Neural progenitor cell (in vitro differentiated cells): ENCODE measurements at places on chromosomes 6 and 20. TPM values are rescaled to one million over a fixed set of nuclear protein-coding genes. Genes with fewer than 3 reads are reported as not detected.
A peak's percentile ranks its signal among the peaks of the same experiment; 100 is the strongest.

GRCh38 chr6:145602726-145603326 lies 132.5 kb downstream of the EPM2A start:
- DNase-seq: no peak

SULF2 gene
- 24.0 and 38.0 TPM in 2 replicates for total RNA-seq

SLC52A3 gene
- 0.56 TPM in 1 of 2 replicates, not detected in the other for total RNA-seq

DNA sequence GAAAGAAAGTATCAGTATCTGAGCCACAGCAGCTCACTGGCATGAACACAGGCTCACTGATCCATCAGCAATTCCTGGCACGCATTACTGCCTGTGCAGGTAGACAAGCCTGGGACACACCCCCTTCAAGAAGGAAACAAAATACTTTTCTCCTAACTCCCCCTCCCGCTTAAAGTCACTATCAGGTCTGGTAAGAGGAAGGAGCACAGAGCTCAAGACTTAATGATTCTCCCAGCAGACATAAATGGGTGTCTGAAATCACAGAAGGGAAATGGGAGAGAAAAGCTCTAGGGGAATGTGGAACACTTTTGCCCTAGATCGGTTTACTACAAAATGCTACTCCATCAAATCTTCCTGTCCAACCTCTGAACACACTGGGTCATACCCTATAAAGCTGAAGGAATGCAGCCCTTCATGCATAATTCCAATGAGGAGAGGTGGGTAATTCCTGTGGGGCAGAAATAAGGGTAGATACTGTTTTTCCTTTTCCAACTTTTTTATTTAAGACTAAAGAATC lies at the start of gene ADGRF1:
TSS of gene ADGRF1 (minus strand) at position 58 of the 517 bp plus-strand sequence. CDS start 13,271 bp downstream, outside the sequence.
- no peak for DNase-seq

DNA sequence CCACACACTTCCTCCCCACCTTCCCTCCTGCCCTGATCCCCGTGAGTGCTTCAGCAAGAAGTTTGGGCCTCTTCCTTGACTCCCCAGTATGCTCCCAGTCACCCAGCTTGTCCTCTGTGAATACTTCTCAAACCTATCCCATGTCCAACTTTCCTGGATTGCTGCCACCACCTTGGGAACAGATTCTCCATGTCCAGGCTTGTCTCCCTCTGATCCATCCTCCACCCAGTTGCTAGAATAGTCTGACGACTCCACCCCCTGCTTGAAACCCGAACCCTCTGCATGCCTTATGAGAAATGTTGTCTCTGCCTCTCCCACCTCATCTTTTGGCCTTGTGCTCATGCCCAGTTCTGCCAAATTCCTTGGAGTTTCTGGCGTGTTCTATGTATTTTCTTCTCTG lies 108.0 kb downstream of the PPP1R14C start:
- DNase-seq: no peak

RPP40 gene
- 19.3 and 23.2 TPM in 2 replicates for total RNA-seq

- no peak for DNase-seq
Observed at GRCh38 chr6:55136916-55137315, 37.4 kb upstream of the HCRTR2 start.

- no peak for DNase-seq
Observed at GRCh38 chr6:22940581-22941290, 371.4 kb downstream of the HDGFL1 start.

DNA sequence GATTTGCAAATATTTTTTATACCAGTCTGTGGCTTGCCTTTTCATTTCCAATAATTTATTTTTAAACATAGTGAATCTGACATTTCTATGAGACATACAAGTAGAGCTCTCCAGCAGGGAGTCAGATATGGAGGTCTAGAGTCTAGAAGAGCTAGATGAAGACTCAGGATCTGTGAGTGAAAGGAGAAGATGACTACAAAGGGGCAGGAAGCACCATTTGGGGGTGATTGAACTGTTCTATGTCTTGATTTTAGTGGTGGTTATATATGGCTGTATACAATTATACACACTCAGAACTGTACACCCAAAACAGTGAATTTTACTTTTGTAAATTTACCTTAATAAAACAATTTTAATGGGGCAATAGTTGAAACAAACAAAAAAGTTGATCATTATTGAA lies 127.9 kb upstream of the BACH2 start:
- no peak for DNase-seq

LIN28B gene
- 105 and 165 TPM in 2 replicates for total RNA-seq

CYP39A1 gene
- 4.5 and 7.1 TPM in 2 replicates for total RNA-seq

DNA sequence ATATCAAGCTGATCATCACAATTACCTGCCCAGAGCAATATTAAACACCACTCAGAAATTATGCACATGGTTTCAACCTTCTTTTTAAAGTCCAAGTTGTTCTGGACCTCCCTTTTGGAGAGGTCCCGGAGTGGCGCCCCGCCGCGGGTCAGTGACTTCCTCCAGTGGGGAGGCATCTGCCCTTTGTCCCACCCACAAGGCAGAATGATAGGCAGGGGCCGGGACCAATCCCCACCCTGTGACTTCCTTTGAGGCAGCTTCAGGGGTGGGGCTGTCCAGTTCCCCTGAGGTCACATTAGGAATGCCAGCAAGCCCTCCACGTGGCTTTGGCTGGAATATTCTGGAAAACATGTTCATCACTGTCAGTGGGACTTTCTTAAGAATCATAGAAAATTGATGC lies 207.0 kb downstream of the ANKRD60 start:
- DNase-seq: no peak

DNA sequence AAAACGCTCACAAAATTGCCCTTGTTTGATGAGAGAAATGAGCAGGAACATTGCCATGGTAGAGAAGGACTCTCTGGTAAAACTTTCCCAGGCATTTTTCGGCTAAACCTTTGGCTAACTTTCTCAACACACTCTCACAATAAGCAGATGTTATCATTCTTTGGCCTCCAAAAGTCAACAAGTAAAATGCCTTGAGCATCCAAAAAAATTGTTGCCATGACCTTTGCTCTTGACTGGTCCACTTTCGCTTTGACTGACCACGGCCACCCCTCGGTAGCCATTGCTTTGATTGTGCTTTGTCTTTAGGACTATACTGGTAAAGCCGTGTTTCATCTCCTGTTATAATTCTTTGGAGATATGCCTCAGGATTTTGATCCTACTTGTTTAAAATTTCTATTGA lies 41.1 kb upstream of the PREP start:
- no peak for DNase-seq

DNA sequence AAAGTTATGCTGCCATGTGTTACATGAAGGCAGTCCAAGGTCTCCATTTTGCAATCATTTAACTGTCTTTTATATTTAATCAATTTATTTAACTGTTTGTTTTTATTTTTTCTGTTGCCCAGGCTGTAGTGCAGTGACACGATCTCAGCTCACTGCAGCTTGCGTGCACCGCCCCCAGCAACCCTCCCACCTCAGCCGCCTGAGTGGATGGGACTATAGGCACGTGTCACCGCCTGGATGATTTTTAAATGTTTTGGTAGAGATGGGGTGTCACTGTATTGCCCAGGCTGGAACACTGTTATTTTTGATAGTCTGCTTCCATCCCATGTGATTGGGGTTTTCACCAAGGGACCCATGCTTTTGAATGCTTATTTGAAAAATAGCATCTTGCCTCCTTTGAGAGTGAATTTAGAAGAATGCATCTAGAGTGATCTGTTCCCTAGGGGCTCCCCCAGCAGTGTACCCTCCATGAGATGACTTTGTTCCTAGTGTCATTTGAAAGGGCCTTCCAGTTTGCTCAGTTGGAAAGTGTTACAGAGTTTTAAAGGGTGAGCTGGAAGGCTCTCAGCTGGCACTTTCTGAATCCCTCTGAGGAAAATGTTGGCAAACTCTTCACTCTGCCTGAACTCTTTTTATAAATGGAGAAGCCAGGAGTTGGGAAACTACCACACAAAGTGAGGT lies 143.4 kb downstream of the JARID2 start:
- no peak for DNase-seq

- no peak for DNase-seq
Observed at GRCh38 chr6:56724455-56724854, 81.8 kb upstream of the DST start.

DSP gene
- 38.3 and 38.7 TPM in 2 replicates for total RNA-seq

DNA sequence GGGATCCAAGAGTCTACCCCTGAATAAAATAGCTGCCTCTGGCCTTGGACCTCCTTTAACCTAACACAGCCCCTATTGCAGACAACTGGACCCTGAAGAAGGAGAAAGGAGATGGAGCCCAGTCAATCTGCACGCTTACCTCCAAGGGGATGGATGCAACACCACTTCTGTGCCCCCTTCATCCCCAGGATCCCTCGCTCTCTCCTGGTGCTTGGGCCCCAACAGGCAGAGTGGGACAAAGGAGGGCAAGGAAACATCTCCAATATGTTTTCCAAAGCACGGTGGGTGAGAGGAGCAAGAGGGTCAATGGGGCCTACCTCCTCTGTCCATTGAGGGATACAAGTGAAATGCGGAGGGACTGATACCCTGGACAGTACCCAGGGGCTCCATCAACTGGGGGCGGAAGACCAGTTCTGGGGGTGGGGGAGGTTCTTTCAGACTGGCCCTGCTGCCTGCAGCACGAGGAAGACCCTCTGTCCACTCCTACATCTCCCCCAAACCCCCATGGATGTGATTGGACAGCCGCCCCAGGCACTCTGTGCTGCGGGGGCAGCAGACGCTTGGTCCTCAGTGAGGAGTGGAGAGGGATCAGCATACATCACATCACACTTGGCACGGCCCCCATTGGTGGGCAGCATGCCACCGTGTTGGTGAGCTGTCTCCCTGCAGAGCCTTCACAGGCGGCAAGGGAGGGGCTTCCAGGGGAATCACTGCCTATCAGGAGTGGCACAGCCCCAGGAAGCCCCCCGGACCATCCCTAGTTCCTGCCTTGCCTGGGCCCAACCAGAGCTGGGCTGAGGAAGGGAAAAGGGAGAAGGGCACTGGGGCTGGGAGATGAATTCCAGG lies 70.6 kb downstream of the MRPL14 start:
- DNase-seq: no peak

SLC22A2 gene
- total RNA-seq: not detected in 2 replicates

GRCh38 chr20:5933802-5934436 lies 16.4 kb downstream of the TRMT6 start:
- peak; percentile 18 for DNase-seq
